Amygdala (tissue), 56 donors: ENCODE measurements at places on chromosomes 12 and 14.

DNA sequence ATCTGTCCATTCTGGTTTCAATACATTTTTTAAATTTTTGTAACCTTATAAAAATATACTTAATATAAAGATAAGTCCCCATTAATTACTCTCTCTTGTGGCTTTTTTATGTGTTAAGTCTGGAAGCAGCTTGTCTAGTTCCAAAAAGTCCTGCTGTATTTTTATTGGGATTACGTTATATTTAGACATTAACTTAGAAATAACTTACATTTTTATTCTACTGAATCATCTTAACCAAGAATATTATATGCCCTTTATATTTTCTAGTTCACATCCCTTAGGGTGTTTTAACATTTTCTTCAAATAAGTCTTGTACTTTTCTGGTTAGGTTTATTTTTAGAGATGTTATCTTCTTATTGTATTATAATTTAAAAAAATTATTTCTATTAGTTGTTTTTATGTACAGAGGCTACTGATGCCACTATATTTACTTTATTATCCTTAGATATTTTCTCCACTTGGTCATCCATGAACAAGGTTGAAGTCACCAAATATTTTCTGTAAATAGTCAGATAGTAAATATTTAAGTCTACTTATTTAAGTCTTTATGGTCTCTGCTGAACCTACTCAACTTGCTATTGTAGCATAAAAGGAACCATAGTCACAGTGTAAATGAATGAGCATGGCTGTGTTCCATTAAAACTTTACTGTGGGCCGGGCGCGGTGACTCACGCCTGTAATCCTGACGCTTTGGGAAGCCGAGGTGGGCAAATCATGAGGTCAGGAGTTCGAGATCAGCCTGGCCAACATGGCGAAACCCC lies 132.4 kb upstream of the NEDD1 start:
- no peak for DNase-seq

DNA sequence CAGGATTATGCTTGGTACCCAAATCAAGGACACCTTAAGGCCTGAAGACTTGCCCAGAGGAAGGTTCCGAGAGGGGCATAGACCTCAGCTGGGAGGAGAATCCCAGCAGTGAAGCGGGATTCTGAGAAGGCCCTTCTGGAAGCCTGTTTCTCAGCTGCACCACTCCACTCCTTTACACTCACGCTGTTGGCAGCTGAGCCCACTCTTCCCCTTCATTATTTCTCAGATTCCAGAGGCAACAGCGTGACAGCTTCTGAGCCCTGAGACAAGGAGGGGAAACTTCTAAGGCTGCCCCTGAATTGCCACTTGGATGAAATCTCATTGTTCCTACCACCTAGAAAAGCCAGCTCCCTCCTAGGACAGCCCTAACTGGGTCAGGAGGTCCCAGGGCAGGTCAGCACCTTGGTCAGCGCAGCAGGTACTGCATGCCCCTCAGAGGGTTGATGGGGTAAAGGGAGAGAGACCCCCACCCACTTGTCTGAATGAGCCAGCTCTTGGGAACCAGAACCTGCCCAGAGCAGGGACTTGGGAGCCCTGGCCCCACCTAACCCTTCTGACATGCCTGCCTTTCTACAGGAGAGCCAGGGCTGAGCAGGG lies 53.9 kb downstream of the ISCA2 start:
- no peak for DNase-seq

DNA sequence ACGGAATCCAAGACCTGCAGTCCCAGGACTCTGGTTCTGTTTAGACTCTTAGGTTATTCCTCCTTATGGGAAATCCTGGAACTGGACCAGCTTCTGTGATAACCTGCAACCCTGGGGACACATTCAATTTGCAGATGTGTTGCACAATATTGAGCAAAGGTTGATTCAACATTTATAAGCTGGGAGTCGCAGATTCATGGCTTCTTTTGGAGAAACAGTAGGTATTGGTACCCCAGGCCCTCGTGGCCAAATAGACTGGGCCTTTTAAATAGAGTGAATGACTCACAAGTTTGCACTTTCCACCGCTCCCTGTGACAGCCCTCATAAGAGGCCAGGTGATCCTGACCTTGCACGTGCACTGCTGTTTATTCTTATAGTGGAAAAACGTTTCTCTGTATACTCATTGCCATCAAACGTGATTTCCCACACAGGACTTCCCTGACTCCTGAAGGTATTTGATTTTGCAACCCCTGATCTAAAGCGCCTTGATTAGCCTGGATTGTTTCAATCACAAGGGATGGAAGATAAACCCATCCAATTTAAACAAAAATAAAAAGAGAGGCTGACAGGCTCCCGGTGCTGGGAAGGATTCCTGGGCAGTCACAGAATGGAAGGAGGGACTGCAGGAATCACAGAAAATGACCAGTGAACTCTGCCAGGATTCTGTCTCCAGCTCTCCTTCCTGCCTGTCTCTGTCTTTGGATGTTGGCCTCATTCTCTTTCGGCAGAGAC lies 98.0 kb downstream of the VCPKMT start:
- no peak for DNase-seq

- DNase-seq = no peak
Measured at GRCh38 chr12:112122823-112123690, 2.3 kb upstream of the TRAFD1 start.

- DNase-seq = no peak
Measured at GRCh38 chr12:29572938-29573337, 75.5 kb upstream of the OVCH1 start.

DNA sequence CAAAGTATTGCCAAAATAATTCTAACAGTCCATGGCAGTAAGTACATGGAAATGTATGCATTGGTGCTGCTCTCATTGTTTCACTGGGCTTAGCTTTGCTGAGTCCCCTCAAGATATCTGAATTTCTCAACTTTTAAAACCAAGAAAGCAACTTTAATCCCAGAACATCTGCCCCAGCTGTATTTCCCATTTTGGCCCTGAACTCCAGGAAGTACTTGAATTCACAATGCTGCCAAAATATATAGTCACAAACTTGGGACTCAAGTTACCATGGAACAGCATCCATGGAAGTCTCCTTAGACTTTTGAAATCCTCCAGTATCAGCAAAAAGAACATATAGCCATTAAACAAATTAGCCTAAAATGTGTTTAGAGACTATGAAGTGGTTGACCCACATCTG lies 78.5 kb upstream of the FLRT2 start:
- DNase-seq = no peak

- DNase-seq = no peak
Measured at GRCh38 chr12:5737778-5738177, 207.3 kb downstream of the ANO2 start.

GRCh38 chr12:18955594-18955993 lies 173.9 kb upstream of the PLEKHA5 start:
- no peak for DNase-seq

GRCh38 chr12:25286837-25287236 lies 36.1 kb upstream of the KRAS start:
- no peak for DNase-seq

GRCh38 chr12:25063873-25064628 lies 115.2 kb upstream of the BCAT1 start:
- DNase-seq = no peak

DNA sequence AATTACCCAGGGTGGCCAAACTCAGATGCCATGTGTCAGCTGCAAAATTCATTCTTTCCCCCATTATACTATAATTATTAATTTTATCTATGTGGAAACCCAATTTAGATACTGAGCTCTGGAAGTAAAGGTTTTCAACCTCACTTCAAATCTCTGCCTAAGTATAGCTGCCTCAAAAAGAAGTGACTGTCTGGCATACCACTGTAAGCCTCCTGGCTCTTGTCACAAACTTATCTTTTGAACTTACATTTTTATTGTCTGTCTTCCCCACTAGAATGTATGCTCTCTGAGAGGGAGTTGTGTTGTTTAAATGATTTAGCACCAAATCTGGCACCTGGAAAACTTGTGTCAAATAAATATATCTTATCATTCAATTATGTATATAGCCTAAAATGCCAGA lies 16.1 kb upstream of the PRICKLE1 start:
- DNase-seq = no peak

GRCh38 chr12:65836419-65837197 lies 12.3 kb downstream of the HMGA2 start:
- DNase-seq = no peak
